ENCODE measurements at places on chromosomes 11 and 22. TPM values are rescaled to one million over a fixed set of nuclear protein-coding genes. Genes with fewer than 3 reads are reported as not detected.

Gene HBB
- total RNA-seq: not detected

GRCh38 chr11:63837739-63838138 is 1.2 kb upstream of the MARK2 start:
- H3K27ac ChIP-seq: no peak overlapping the region
- DNase-seq: no peak
- H3K27me3 ChIP-seq: no peaks in the 10 kb centered on the region
- H3K4me1 ChIP-seq: peaks cover 9% of the 10 kb centered on the region
- H3K4me3 ChIP-seq: no peak overlapping the region

GRCh38 chr11:125124618-125124992 is 13.2 kb upstream of the TMEM218 start:
- no peaks in the 10 kb centered on the region for H3K36me3 ChIP-seq
- no peak overlapping the region for H3K4me3 ChIP-seq
- no peak overlapping the region for H3K27ac ChIP-seq
- H3K4me1 ChIP-seq: peaks cover 6% of the 10 kb centered on the region
- DNase-seq: no peak
- no peaks in the 10 kb centered on the region for H3K27me3 ChIP-seq

GRCh38 chr22:42752912-42753311 is 32.2 kb upstream of the A4GALT start:
- H3K27ac ChIP-seq: no peak overlapping the region
- no peak overlapping the region for H3K4me3 ChIP-seq
- no peaks in the 10 kb centered on the region for H3K27me3 ChIP-seq
- peaks cover 20% of the 10 kb centered on the region for H3K4me1 ChIP-seq

Gene TMEM86A
- 0.83 TPM for total RNA-seq

DNA sequence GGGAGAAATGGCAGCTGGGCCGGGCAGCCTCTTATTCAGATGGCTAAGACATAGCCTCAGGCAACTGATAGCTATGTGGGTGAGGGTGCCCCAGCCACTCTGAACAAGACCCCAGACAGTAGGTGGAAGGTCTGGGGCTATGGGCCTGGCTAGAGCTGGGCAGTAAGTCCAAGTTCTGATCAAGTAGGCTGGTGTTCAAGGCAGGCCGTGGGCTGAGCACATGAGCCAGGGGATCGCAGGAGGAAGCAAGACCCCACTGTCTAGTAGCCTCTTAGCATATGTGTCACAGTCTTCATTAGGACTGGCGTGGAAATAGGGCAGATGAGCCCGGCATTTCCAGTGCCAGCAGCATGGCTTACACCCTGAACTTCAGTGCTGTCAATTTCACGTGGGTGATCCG is 192.1 kb downstream of the ADAMTS15 start:
- no peaks in the 10 kb centered on the region for H3K27me3 ChIP-seq
- H3K4me3 ChIP-seq: no peak overlapping the region
- no peak for DNase-seq
- peaks cover 20% of the 10 kb centered on the region for H3K4me1 ChIP-seq
- H3K27ac ChIP-seq: no peak overlapping the region
- H3K36me3 ChIP-seq: no peaks in the 10 kb centered on the region

DNA sequence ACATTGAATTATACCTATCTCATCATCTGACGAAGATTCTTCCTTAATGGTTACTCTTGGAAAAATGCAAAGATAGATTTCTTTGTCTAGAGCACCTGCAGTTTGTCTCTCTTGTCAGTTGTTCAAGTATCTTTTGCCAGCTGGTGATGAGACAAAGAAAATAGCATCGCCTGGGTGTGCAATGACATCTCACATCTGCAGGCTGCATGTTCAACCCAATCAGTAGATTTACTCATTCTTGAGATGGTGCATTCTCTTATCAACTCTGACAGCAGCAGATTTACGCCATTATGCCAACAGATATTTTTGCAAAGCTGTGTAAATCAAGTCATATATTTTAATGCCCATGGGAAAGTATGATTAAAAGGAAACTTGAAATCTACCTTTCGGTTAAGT is 164.6 kb upstream of the PDGFD start:
- H3K4me3 ChIP-seq: no peak overlapping the region
- H3K4me1 ChIP-seq: no peaks in the 10 kb centered on the region
- H3K36me3 ChIP-seq: no peaks in the 10 kb centered on the region
- no peaks in the 10 kb centered on the region for H3K27me3 ChIP-seq
- H3K27ac ChIP-seq: no peak overlapping the region

Gene KREMEN1
- 12.9 TPM for total RNA-seq

Gene DEAF1
- total RNA-seq: 28.2 TPM

GRCh38 chr11:109209572-109209971 is 212.4 kb upstream of the C11orf87 start:
- DNase-seq: no peak
- H3K36me3 ChIP-seq: no peaks in the 10 kb centered on the region
- H3K4me3 ChIP-seq: no peak overlapping the region
- H3K4me1 ChIP-seq: no peaks in the 10 kb centered on the region
- no peaks in the 10 kb centered on the region for H3K27me3 ChIP-seq

DNA sequence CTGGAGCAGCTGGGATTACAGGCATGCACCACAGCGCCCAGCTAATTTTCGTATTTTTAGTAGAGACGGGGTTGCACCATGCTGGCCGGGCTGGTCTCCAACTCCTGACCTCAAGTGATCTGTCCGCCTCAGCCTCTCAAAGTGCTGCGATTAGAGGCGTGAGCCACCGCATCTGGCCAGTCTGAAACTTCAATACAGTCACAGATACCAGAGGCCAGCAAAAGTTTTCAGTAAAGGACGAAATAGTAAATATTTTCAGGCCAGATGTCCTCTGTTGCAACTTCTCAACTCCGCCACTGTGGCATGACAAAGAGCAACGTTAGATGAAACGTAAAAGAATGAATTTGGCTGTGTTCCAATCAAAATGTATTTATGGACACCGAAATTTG is 403.6 kb downstream of the MN1 start:
- H3K27ac ChIP-seq: no peak overlapping the region
- H3K4me3 ChIP-seq: no peak overlapping the region
- no peak for DNase-seq
- H3K36me3 ChIP-seq: no peaks in the 10 kb centered on the region
- H3K4me1 ChIP-seq: no peaks in the 10 kb centered on the region

- no peaks in the 10 kb centered on the region for H3K36me3 ChIP-seq
- H3K4me1 ChIP-seq: no peaks in the 10 kb centered on the region
- no peak overlapping the region for H3K4me3 ChIP-seq
- no peak overlapping the region for H3K27ac ChIP-seq
Observed at GRCh38 chr11:117444711-117445658, 117.3 kb downstream of the CEP164 start.

Gene SIDT2
- total RNA-seq: 23.5 TPM

Gene CEP126
- total RNA-seq: 1.8 TPM

GRCh38 chr11:91966368-91966767 is 258.2 kb upstream of the FAT3 start:
- H3K36me3 ChIP-seq: no peaks in the 10 kb centered on the region
- no peaks in the 10 kb centered on the region for H3K4me1 ChIP-seq
- H3K27me3 ChIP-seq: no peaks in the 10 kb centered on the region
- H3K27ac ChIP-seq: no peak overlapping the region
- H3K4me3 ChIP-seq: no peak overlapping the region

GRCh38 chr11:134511255-134511654 is 99.2 kb upstream of the B3GAT1 start:
- no peaks in the 10 kb centered on the region for H3K4me1 ChIP-seq
- DNase-seq: no peak
- no peak overlapping the region for H3K4me3 ChIP-seq
- H3K36me3 ChIP-seq: no peaks in the 10 kb centered on the region
- H3K27ac ChIP-seq: no peak overlapping the region

GRCh38 chr11:114799476-114799875 is 121.1 kb downstream of the NXPE2 start:
- no peak overlapping the region for H3K27ac ChIP-seq
- no peaks in the 10 kb centered on the region for H3K4me1 ChIP-seq
- DNase-seq: no peak

DNA sequence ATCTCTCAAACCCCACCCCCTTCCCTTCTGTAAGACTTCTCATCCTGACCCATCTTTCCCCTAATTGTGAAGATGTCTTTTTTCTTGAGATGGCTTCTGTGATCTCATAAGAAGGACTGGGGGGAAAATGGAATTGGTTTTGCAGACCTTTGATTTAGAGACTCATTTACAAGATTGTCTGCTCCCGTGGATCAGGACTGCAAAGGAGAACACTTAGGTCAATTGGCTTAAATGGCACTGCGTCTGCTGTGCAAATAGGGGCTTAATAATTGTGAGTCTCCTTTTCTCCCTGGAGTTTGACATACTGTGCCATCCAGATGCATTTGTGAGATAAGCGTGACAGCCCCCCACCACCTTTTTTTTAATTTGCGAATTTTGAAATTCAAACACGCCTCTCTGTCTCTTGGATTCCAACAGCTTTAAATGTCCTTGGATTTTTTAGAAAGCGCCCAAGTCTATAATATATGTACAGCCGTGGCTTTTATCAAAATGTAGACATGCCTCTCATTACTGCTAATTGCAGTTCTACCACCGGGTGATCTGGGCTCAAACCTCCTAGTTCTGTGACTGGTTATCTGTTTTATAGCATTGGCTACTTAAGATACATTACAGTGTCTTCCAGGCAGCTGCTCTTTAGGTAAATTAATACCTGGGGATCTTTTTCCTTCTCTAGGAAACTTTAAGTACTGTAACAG is 150.0 kb downstream of the DBX1 start:
- no peak overlapping the region for H3K4me3 ChIP-seq
- no peaks in the 10 kb centered on the region for H3K27me3 ChIP-seq
- no peaks in the 10 kb centered on the region for H3K36me3 ChIP-seq
- DNase-seq: no peak
- no peak overlapping the region for H3K27ac ChIP-seq

Gene GRM5
- total RNA-seq: under 0.01 TPM

GRCh38 chr11:40032331-40032730 is 1427.1 kb downstream of the LRRC4C start:
- H3K4me1 ChIP-seq: no peaks in the 10 kb centered on the region
- H3K4me3 ChIP-seq: no peak overlapping the region
- no peak overlapping the region for H3K27ac ChIP-seq
- DNase-seq: no peak
- H3K27me3 ChIP-seq: no peaks in the 10 kb centered on the region

All from fibroblast of lung (primary cell).